Stimulated activated CD8-positive, alpha-beta memory T cell treated with anti-CD3 and anti-CD28 coated beads, Interleukin-4, amount 100 ng/mL, for 24 hours (primary cell): ENCODE measurements at places on chromosomes 5 and 9.

DNA sequence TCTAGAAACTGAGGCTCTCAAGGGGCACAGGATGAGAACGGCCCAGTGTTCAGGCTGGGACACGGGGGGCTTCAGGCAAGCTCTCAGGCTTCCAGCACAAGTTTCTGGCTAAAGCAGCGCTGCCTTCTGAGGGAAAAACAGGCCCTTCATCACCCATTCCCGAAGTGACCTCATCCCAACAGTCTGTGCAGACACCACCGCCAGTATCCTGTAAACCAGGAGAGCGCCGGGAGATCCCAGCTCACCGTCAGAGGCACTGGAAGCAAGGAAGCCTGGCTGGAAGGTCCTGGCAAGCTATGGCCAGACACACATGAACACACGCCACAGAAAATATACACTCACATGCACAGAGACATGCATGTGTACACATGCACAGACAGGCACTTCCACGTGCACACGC lies 8.8 kb downstream of the SLC12A7 start:
- no peak for DNase-seq

GRCh38 chr9:128911529-128912035 lies 9.2 kb upstream of the PHYHD1 start:
- no peak for DNase-seq

- DNase-seq, result no peak
These were observed 64.6 kb downstream of the PSMB7 start for GRCh38 chr9:124350494-124351263.

DNA sequence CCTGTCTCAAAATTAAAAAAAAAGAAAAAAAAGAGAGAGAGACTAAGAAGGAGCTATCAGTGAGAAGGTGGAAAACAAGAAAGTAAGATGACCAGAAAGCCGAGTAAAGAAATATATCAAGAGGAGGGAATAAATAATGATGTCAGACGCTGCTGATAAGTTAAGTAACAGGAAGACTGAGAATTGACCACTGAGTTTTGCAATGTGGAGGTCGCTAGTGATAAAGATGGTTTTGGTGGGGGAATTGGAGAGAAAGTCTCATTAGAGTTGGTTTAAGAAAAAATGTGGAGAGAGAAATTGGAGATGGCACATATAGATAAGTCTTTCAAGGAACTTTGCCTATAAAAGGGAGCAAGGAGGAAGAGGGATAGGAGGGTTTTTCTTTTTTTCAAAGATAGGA lies 91.9 kb downstream of the RAD23B start:
- DNase-seq, result no peak

GRCh38 chr5:33964132-33964700 lies 20.3 kb downstream of the SLC45A2 start:
- DNase-seq, result no peak

DNA sequence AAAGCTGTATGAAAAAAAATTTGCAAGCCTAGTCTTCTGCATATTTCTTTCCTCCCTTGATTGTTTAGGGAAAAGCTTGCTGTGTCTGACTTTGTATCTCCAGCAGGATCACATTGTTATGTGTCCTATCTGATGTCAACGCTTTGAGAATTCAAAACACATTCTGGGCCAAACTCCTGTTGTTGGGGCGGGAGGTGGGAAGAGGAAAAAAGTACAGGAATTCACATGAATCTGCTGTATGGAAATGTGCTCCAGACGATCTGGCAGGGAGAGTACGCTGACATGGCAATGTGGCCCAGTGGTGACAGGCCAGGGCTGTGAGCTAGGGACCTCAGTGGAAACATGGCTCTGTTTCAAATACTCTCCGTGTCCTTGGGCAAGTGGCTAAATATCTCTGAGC lies 87.4 kb upstream of the GNA14 start:
- no peak for DNase-seq

GRCh38 chr5:94375801-94376200 lies 242.6 kb downstream of the KIAA0825 start:
- DNase-seq, result no peak

- no peak for DNase-seq
These were observed 445.6 kb upstream of the EDIL3 start for GRCh38 chr5:84830265-84830664.

DNA sequence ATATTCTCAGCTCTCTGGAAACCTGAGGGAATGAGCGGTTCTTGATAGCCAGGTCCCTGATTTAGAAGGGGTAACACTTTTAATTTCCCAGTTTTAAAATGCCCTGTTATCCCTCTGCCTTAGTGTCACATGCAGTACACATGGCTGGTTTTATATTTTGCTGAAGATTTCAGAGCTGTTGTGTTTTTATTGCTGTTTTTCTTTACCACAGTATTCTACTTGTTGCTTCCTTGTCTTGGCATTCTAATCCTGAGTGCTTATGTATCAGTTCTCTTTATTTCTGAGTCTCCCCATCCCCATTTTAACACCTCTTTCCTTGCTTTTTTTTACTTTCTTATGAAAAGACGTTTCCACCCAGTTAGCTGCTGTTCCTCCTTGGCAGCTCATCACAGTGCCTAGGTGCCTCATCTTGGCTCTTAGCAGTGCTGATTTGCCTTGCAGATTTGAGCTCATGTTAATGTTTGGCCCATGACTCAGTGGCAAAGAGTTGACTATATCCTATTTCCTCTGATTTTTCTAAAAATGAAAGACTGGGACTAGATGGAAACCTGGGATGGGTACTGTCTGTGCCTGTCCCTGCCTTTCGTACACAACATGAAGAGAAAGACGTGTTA lies 3.7 kb downstream of the MTRR start:
- DNase-seq, result no peak
